Forelimb muscle (tissue), 1 donor: ENCODE measurements at places on chromosomes 12 and 14.

DNA sequence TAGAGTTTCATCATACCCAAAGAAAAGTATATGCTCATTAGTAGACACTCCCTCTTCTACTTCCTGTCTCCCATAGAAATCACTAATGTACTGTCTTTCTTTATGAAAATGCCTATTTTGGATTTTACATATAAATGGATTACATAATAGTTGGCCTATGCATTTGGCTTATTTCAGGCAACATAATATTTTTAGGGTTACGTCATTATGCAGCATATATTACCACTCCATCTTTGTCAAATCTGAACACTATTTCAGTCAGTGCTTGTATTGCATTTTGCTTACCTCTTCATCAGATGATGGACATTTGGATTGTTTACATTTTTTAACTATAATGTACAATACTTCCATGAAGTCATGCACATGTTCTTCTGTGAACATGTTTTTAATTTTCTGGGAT lies 1406.1 kb downstream of the LRFN5 start:
- no peak for DNase-seq

DNA sequence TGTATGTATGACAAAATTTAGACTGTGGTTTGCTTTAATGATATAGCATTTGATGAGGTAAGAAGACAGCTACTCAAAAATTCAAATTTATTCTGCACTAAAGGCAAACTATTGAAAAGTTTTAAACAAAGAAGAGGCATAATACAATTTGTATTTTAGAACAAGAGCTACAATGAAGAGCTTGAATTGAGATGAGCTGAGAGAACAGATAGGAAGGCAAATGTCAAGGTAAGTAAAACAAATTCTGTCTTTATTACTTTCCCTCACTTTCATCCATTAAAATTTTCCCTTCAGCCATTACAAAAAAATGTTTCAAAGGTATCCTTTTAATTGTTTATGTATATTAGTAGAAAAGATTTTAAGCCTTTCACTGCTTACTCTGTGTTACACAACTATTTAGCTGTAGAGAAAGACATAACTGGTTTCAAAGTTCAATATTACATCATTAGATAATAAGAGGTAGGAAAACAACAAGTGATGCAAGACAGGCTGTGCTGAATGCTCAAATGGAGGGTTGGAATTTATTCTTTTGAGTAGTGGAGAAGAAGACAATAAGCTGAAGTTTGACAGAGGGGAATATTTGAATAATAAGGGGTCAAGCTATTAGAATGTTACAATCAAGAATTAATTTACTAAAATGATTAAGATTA lies 1334.1 kb downstream of the FSCB start:
- no peak for DNase-seq

GRCh38 chr14:50362764-50363713 lies 33.6 kb downstream of the CDKL1 start:
- DNase-seq: no peak

GRCh38 chr12:304805-305204 lies 42.2 kb upstream of the SLC6A13 start:
- DNase-seq: no peak

GRCh38 chr14:72099566-72099965 lies 167.3 kb downstream of the RGS6 start:
- DNase-seq: no peak
